KBM-7 (cell line): ENCODE measurements at places on chromosomes 5 and 9.

GRCh38 chr5:75348241-75348640, 11.2 kb downstream of the HMGCR start:
- no peak for DNase-seq

GRCh38 chr5:175711472-175712312, 53.8 kb downstream of the HRH2 start:
- no peak for DNase-seq

GRCh38 chr5:147461915-147462314, 48.0 kb downstream of the DPYSL3 start:
- no peak for DNase-seq

DNA sequence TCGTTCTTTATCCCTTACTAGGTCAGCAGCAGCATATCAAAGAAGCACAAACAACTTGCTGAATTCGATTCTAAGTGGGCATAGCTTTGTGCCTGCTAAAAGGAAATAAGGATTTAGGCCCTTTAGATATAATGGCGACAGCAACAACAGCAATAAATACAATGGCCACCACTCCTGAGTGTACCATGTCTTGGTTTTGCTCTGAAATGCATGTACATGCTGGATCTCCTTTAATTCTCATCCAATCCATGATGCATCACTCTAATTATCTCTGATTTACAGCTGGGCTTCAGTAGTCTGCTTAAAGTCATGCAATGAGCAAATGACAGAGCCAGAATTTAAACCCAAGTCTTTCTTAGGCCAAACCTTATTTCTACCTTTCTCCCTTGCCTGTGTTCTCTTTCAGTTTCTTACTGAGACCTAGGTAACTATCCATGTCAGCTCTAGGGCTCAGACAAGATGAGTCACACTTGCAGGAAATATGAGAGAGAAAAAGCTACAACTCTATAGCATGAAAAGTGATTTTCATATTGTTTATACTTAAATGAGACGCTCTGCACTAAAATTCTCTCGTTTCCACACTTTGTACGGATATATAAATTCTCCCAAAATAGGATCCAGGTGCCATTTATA, 111.8 kb downstream of the HMHB1 start:
- DNase-seq: no peak

- DNase-seq: no peak
These were observed 18.0 kb downstream of the SH3PXD2B start for GRCh38 chr5:172436078-172436878.

GRCh38 chr9:31355965-31356364, 1028.5 kb upstream of the ACO1 start:
- no peak for DNase-seq

- DNase-seq: no peak
These were observed 101.7 kb downstream of the APTX start for GRCh38 chr9:32899761-32900160.

- DNase-seq: no peak
These were observed 211.6 kb upstream of the TMEM161B start for GRCh38 chr5:88480245-88480644.

GRCh38 chr5:143653256-143653655, 158.7 kb upstream of the HMHB1 start:
- DNase-seq: no peak

DNA sequence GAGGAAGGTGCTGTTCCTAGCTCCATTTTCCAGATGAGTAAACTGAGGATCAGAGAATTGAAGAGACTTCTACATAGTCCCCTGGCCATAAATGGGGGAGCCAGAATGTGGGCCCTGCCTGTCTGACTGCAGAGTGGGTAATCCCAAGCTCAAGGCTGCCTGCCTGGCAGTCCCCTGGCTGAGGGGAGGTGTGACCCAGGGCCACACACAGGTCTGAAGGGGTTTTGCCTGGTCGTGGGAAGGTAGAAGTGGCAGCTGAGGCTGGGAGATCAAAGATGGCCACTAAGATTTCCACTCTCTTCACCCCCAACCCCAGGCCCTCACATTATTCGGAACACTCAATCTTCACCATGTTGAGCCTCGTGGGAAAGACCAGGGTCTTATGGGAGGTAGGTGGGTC, 176.3 kb downstream of the MACROH2A1 start:
- no peak for DNase-seq

DNA sequence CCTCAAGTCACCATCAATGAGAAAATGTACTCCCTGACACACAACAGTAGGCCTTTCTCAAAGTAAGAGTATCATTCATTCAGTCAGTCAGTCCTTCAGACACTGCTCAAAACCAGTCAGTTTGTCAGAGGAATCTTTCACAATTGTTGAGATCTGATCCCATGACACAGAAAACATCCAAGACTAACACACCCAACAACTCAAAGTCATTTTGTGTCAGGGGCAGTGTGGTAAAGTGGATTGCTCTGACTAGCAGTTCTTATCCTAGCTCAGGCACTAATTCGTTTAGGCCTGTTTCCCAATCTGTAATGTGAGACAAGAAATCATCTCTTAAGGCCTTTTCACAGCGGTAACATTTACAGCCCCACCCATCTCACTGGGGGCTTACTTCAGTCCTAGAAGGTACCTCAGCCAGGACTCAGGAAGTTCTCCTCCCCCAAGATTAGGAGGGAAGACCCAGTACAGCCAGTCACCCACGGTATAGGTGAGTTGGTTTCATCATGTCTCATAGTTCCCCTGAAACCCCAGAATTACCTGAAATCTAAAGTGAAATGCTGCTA, 31.9 kb downstream of the SH3TC2 start:
- DNase-seq: no peak

DNA sequence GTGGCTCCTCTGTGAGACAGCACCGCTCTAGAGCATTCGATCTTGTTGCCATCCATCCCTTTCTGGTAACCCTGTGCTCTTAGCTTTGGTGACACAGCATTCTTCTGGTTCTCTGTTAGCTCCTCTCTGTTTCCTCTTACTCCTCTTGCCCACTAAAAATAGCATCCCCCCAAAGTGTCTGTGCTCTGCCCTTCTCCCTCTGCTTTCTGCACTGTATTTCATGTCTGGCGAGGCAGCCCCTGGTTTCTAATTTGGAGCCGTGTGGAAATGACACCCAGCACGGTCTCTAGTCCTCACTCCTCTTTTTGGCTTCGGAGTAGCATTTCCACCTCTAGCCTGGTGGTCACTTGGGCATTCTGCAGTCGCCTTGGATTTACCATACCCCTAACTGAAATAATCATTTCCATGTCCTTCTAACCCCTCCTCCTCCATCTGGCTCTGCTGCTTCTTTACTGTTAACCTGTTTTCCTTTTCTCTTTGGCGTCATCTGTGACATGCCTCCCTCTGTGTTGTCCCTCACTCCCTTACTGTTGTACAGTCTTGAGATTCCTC, 23.8 kb downstream of the NPR3 start:
- peak; percentile 76 for DNase-seq

GRCh38 chr9:105244734-105245028, 230 bp downstream of the SLC44A1 start:
- DNase-seq: no peak

GRCh38 chr5:116370149-116370548, 204.5 kb downstream of the SEMA6A start:
- no peak for DNase-seq
